ENCODE measurements at places on chromosomes 2 and 18.
A peak's percentile ranks its signal among the peaks of the same experiment; 100 is the strongest.

GRCh38 chr2:206700156-206700555 is 18.0 kb downstream of the DYTN start:
- no peak for DNase-seq

- no peak for DNase-seq
Measured at GRCh38 chr18:55422456-55423180, 165.4 kb downstream of the TCF4 start.

DNA sequence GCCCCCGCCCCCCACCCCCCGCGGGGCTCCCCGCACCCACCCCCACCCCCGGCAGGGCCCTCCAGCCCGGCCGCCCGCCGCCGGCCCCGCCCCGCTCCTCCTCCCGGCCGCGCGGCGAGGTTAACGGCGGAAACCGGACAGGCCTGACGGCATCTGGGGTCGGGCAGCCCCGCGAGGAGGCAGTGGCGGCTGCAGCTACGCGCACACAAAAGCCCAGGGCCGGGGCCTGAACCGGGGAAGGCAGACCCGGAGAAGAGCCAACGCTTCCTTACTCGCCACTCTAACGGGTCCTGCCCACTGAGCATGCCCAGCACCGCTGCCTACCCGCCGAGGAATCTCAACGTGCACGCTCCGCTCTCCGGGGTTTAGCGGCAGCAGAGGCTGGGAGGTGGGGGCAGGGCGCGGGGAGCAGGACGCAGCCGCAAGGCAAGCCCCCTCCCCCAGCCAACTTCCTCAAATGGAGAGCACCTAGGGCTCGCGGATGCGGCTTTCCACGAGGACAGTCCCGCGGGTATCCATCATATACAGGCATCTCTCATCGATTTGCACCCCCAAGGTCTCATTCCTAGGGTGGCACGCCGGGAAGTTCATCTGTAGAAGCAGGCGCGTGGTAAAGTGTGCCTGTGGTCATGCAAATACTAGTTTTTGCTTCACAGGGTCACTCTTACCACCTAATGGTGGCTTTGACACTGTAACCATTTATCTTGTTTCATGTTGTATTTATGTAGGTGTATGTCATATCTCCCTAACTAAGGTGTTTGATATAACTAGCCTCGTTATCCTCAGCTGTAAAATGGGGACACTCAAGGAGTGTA is at the start of gene MEMO1:
Gene MEMO1, minus strand, starts transcription at position 339 of the 815 bp plus-strand sequence. CDS start 761 bp downstream, outside the sequence.
- DNase-seq = peak; percentile 97

GRCh38 chr2:128613351-128613750 is 294.7 kb upstream of the HS6ST1 start:
- no peak for DNase-seq

- no peak for DNase-seq
Measured at GRCh38 chr2:6139142-6139541, 447.0 kb downstream of the SOX11 start.

DNA sequence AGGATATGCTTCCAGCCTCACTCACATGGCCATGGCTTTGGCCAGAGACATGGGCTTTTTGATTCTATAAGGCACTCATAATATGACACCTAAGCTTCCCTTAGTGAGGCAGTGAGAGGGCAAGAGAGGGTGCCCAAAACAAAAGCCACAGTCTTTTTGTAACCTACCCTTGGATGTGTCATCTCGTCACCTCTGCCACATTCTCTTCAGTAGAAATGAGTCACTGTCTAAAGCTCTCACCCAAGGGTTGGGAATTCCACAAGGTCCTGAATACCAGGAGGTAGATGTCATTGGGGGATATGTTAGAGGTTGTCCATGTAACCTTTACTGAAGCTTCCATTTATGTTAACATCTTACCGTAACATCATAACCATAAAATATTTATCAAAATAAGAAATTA is 108.4 kb downstream of the ALMS1 start:
- peak; percentile 44 for DNase-seq

GRCh38 chr2:224954980-224955379 is 87.3 kb downstream of the DOCK10 start:
- DNase-seq = no peak

DNA sequence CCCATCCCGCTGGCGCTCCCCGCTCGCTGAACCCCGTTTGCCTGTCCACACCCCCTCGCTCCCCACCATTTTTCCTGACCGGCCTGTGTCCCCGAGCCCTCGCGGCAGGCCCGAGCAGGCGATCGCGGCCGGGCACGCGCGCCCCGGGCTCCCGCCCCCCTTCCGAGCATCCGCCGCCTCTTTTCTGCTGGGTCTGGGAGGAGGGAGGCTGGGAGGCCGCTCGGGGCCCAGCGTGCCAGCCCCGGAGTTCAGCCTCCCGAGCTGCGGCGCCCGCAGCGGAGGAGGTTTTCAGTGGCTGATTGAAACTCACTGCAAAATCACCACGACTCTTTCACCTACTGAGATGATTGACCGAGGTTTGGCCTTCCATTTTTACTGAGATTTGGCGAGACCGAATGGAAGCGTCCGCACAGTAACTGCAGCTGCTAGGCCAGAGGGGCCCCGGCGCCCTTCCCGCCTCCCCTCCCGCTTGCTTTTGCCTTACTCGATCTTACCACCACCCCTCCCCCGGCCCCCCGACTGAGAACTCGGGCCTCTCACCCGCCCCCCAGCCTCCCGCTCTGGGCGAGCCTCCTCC is 4.8 kb downstream of the SOX11 start:
- DNase-seq = no peak

DNA sequence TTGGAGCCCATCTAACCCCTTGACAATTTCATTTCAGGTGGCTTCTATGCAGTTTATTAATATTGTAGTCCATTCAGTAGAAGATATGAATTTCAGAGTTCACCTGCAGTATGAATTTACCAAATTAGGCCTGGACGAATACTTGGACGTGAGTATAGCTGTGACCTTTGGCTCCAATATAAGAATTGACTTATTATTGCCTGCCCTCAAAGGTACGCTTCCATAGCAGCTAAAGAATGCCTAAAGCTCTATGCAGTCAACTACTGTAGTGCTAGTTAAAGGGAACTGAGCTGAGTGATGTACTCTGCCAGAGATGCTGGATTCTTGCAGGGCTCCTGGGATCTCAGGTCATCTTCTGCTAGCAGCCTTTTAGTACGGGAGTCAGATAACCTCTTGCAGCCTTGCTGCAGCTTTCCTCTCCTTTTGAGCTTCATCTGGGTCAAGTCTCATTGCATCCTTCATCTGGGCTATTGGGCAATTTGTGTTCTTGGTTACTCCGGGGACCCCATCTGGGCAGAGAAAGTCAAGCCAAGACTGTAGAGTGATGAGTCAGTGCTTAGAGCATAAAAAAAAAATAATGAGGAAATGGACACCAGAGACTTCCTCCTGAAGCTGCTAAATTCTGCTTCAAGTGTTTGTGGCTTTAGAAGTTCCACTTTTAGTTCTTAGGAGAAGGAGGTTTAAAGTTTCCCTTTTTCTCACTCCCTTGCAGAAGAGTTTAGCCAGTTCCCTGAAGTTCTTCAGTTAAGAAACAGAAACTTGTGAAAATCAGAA is 105.6 kb downstream of the PRPF40A start:
- no peak for DNase-seq

DNA sequence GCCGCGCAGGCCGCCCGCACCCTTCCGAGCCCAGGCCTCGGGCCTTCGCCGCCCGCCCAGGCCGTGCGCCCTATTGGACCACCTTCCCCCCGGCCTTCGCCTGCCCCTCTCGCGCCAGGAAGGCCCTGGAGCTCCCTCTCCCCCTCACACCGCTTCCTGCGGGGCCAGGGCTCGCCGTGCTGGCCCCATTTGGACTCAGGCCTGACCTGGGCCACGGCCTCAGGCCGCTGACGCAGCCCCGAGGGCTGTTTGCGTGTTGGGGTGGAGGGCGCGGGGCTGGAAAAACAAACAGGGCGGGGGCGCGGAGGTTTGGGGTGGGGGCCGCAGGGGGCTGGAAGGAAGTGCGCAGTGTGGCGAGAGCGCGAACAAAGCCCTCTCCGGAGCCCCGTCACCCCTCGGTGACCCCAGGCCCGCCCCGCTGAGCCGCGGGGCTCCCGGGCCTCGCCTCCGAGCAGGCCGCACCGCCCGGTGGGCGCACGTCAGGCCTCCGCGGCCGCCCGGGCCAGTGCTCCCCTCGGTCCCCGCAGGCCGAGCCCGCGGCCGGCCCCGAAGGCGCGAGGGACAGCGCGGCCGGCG is 12.3 kb upstream of the SIX3 start:
- DNase-seq = no peak

GRCh38 chr2:177604271-177605065 is 211.9 kb downstream of the AGPS start:
- DNase-seq = peak; percentile 23

GRCh38 chr2:230578106-230578505 is 134.5 kb upstream of the CAB39 start:
- no peak for DNase-seq

GRCh38 chr2:136232456-136233172 is 114.7 kb upstream of the CXCR4 start:
- no peak for DNase-seq

- DNase-seq = no peak
Measured at GRCh38 chr2:45435316-45435715, 175.8 kb downstream of the SRBD1 start.

DNA sequence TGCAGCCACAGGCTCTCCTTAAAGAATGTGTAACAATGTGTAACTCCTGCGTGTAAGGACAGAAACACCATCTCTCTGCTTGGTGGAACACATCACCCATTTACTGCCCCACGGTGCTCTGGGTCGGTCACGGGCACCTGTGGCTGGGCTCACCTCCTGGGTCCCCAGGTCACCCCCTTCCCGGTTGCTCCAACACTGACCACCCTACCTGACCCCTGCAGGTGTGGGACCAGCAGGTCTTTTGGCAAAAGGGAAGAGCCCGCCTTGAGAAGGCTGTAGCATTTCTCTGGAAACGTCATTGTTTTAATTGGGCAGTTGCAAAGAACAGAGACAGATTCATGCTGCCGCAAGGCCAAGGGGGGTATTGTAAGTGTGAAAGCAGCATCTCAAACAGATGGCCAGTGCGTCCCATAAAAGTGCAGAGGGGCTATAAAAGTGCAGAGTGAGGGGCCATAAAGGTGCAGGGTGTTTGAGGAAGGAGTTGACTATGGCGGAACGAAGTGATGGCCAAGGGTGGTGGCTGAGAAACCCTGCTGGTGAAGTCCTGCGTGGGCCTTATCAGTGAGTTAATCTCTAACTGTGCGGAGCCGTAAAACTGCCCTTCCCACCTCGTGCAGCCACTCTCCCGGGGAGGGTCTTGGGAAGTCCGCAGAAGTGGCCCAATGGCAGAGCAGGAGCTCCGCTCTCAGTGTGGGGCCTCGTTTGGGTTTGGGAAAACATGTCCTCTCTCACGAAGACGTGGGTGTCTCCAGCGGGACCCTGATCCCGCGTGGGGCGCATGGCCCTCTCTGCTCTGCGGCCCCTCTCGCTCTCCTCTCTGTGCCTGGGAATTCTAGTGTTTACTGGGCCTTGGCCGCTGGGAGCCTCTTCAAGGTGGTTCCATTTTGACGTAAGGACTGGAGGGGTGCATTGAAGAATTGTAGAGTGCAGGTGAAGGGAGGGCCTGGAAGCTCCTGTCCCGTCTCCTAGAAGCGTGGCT is 13.7 kb upstream of the NEU4 start:
- no peak for DNase-seq

GRCh38 chr2:235467588-235467987 is 26.3 kb upstream of the AGAP1 start:
- DNase-seq = no peak

GRCh38 chr2:162232671-162233070 is 10.6 kb downstream of the FAP start:
- no peak for DNase-seq

- no peak for DNase-seq
Measured at GRCh38 chr2:210445732-210446131, 30.8 kb downstream of the LANCL1 start.

DNA sequence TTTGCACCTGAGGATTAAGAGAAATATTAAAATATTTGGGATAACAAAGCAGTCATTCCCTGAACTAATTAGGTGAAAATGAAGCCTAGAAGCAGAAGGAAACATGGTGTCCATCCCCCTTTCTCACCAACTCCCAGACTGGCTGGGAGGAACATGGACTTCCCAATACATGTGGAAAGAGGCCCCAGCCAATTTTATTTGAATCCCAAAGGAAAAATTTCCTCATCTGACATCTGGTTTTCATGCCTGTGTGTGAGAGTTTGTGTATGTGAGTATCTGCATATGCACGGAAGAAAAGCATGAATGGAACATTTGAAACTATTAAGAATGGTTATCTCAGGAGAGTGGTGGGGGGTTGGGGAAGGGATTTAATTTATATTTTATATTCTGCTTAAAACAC is 84.3 kb downstream of the COPS8 start:
- no peak for DNase-seq

- DNase-seq = no peak
Measured at GRCh38 chr18:50610349-50610748, 50.5 kb downstream of the MAPK4 start.

DNA sequence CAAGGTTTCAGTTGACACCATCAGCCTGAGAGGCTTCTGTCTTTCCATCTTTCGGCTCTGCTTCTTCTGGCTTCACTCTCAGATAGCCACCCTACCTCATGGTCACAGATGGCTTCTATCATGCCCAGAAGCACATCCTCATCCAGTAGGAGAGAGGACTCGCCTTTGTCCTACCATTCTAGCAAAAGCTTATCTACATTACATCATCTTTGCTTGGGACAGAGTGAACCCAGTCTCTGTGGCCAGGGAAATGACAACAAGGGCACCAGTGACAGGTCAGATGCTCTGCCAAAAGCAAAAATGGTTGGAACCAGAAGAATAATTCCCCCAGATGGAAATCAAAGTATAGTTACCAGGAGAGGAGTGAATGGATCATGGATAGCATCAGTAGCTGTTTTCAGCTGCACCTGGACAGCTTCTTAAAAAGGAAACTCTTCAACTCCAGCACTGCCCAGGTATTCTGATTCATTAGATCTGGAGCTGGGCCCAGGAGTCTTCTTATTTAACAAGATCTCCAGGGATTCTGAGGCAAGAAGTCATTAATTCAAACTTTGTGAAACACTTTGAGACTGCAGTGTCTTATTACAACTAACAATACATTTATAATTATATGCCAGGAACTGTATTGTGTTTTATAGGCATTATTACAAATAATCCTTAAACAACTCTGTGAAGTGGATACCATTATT is 257.7 kb upstream of the UBE2E3 start:
- no peak for DNase-seq
